Amniotic epithelial cell (primary cell): ENCODE measurements at places on chromosomes 7 and 10.

GRCh38 chr7:135790371-135790977 lies 41.9 kb upstream of the FAM180A start:
- no peak for DNase-seq

GRCh38 chr7:55413442-55413841 lies 48.3 kb downstream of the LANCL2 start:
- DNase-seq, result no peak

GRCh38 chr7:139908792-139909191 lies 79.7 kb downstream of the TBXAS1 start:
- DNase-seq, result no peak

DNA sequence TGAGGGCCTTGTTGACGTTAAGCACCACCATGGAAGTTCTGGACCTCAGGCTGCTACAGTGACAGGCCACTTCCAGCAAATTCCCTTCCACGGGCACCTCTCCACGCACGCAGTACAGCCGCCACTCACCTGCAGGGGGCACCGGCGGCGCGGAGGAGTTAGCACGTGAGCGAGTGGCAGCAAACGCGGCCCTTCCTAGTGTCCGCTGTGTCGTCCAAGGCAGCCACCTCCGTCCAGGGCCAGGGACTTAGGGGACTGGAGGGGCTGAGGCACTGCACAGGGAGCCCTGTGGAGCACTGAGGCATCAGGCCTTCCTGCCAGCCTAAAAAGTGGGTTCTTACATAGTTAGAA lies 164.4 kb downstream of the SVIL start:
- DNase-seq, result no peak
